Esophagus muscularis mucosa (tissue), 4 donors: ENCODE measurements at places on chromosomes 3 and 15. TPM values are rescaled to one million over a fixed set of nuclear protein-coding genes. Genes with fewer than 3 reads are reported as not detected.

The BMF gene
- total RNA-seq: 5.0 TPM

The CA12 gene
- total RNA-seq: 14.5 TPM

The MAP4 gene
- 338 TPM for total RNA-seq

The MME gene
- total RNA-seq: 1.7 TPM

The TM4SF18 gene
- 0.83 TPM for total RNA-seq

The GABRG3 gene
- not detected for total RNA-seq

The CAND2 gene
- total RNA-seq: 13.7 TPM

The RBP2 gene
- not detected for total RNA-seq

The DUOXA2 gene
- total RNA-seq: not detected

The NT5DC2 gene
- total RNA-seq: 83.9 TPM

The SLC7A14 gene
- 0.57 TPM for total RNA-seq

The ALS2CL gene
- total RNA-seq: 3.3 TPM

The ROBO1 gene
- 12.8 TPM for total RNA-seq

The PLS1 gene
- total RNA-seq: 1.2 TPM

The EPHB3 gene
- total RNA-seq: 1.5 TPM

The ZNF80 gene
- total RNA-seq: not detected

The OR5H14 gene
- total RNA-seq: not detected

The RAB43 gene
- 17.2 TPM for total RNA-seq

The PXYLP1 gene
- 9.0 TPM for total RNA-seq

The CNOT10 gene
- total RNA-seq: 16.8 TPM

The COL7A1 gene
- total RNA-seq: 2.2 TPM

The RAD51 gene
- total RNA-seq: not detected

The FBXW12 gene
- 0.65 TPM for total RNA-seq

The LNP1 gene
- total RNA-seq: 1.8 TPM

The CEMIP gene
- total RNA-seq: 0.34 TPM

The UBE2E2 gene
- 58.1 TPM for total RNA-seq

The PTPN23 gene
- 23.8 TPM for total RNA-seq

The THSD4 gene
- 6.5 TPM for total RNA-seq

The IQCH gene
- 0.58 TPM for total RNA-seq

The MEGF11 gene
- total RNA-seq: not detected
